ENCODE measurements at places on chromosomes 7 and 10. TPM values are rescaled to one million over a fixed set of nuclear protein-coding genes. Genes with fewer than 3 reads are reported as not detected.
A peak's percentile ranks its signal among the peaks of the same experiment; 100 is the strongest.

Gene EPHB6
- 12.2 TPM for total RNA-seq

Gene FIGNL1
- total RNA-seq, result 5.0 TPM

Gene FBXO24
- total RNA-seq, result 0.74 TPM

Gene EBLN1
- total RNA-seq, result not detected

Gene ANXA8
- 15.0 TPM for total RNA-seq

Gene GBX1
- total RNA-seq, result not detected

Gene ST8SIA6
- total RNA-seq, result 12.5 TPM

Gene COL17A1
- 0.32 TPM for total RNA-seq

Gene BTBD16
- 0.62 TPM for total RNA-seq

GRCh38 chr10:4333459-4333894, 492.5 kb upstream of the AKR1E2 start:
- DNase-seq, result no peak
- H3K4me1 ChIP-seq, result no peaks in the 10 kb centered on the region
- H3K27ac ChIP-seq, result no peak overlapping the region
- no peak overlapping the region for H3K4me3 ChIP-seq
- H3K36me3 ChIP-seq, result no peaks in the 10 kb centered on the region

GRCh38 chr7:26307226-26307625, 15.6 kb downstream of the SNX10 start:
- H3K36me3 ChIP-seq, result no peaks in the 10 kb centered on the region
- H3K27ac ChIP-seq, result peak overlapping the region; percentile 74
- H3K27me3 ChIP-seq, result peaks cover 4% of the 10 kb centered on the region
- no peak overlapping the region for H3K4me3 ChIP-seq
- peaks cover 25% of the 10 kb centered on the region for H3K4me1 ChIP-seq

GRCh38 chr7:75658802-75659201, 79.9 kb downstream of the HIP1 start:
- peak overlapping the region; percentile 46 for H3K27ac ChIP-seq
- DNase-seq, result no peak
- peaks cover 6% of the 10 kb centered on the region for H3K4me1 ChIP-seq
- peaks cover 7% of the 10 kb centered on the region for H3K36me3 ChIP-seq

DNA sequence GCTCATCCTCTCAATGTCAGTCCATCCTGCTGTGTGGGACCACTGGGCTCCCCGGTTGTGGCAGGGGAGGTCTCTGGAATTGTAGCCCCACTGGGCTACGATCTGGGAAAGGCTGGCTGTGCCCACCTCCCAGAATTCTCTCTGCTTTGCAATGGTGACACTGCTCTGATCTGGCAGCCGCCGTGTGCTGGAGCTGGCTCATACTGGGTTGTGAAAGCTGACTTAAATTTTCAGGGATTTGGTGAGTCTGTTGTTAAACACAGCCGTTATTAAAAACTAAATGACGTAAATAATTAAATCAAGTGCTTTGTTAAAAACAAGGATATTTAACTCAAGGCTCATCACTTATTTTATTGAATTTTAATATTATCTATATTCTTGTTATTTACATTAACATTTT, 160.0 kb downstream of the TAX1BP1 start:
- no peak for DNase-seq
- H3K36me3 ChIP-seq, result no peaks in the 10 kb centered on the region
- peaks cover 50% of the 10 kb centered on the region for H3K4me1 ChIP-seq
- H3K27me3 ChIP-seq, result no peaks in the 10 kb centered on the region
- no peak overlapping the region for H3K4me3 ChIP-seq

DNA sequence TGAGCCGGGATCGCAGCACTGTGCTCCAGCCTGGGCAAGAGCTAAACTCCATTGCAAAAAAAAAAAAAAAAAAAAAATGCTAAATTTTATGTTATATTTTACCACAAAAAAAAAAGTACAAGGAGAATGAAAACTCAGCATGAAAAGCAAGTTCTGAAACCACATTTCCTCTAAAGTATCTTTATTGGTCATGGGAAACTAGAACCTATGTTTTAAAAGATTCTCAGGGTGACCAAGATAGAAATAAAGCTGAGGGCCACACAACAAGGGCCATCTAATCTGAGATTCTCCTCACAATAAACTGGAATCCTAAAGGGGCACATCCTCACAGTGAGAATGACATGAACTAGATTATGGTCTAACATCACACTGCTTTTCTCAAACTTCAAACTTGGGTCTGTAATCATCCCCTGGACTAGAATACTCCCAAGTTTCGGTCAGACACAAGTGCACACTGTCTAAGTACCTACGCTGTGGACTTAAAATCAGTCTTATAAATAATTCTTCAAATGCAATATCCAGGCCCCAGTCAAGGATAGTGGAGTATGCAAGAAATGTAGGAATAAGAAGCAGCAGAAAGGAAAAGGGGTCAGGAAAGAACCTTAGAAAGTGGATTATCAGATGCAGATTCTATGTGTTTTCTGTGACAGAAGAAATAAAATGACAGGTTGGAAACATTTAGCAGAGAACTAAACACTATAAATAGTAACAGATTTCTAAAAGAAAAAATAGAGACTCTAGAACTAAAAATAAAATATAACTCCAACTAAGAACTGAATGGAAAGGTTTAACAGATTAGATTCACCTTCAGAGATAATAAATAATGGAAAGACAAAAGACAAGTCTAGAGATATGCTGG, 49.9 kb downstream of the COA1 start:
- DNase-seq, result no peak
- H3K36me3 ChIP-seq, result no peaks in the 10 kb centered on the region
- peaks cover 4% of the 10 kb centered on the region for H3K4me1 ChIP-seq
- H3K4me3 ChIP-seq, result no peak overlapping the region
- no peaks in the 10 kb centered on the region for H3K27me3 ChIP-seq

GRCh38 chr10:49735848-49736563, 26.1 kb downstream of the OGDHL start:
- no peaks in the 10 kb centered on the region for H3K36me3 ChIP-seq
- H3K4me3 ChIP-seq, result no peak overlapping the region
- no peaks in the 10 kb centered on the region for H3K4me1 ChIP-seq
- H3K27me3 ChIP-seq, result no peaks in the 10 kb centered on the region

- H3K4me1 ChIP-seq, result peaks cover 5% of the 10 kb centered on the region
- no peak for DNase-seq
- H3K36me3 ChIP-seq, result no peaks in the 10 kb centered on the region
These were observed 4.8 kb upstream of the RAPGEF5 start for GRCh38 chr7:22361795-22362194.

DNA sequence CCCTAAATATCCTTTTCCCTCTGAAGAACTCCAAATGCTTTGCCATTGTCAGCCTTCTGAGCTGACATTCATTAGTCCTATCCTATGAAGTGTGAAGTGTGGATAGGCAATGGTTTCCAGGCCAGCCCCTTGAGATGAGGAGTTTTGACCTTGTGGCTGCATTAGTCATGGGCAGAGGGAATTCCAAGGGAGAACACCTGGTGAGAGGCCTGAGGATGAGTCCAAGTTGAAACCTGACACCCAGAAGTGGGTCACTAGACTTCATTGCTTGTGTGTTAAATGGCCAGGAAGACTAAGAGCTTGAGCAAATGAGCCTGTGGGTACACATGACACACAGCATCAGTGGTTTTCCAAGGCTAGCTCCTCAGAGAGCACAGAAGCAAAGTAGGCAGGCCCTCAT, 260.8 kb downstream of the SKAP2 start:
- no peaks in the 10 kb centered on the region for H3K27me3 ChIP-seq
- no peak overlapping the region for H3K4me3 ChIP-seq
- no peak overlapping the region for H3K27ac ChIP-seq

DNA sequence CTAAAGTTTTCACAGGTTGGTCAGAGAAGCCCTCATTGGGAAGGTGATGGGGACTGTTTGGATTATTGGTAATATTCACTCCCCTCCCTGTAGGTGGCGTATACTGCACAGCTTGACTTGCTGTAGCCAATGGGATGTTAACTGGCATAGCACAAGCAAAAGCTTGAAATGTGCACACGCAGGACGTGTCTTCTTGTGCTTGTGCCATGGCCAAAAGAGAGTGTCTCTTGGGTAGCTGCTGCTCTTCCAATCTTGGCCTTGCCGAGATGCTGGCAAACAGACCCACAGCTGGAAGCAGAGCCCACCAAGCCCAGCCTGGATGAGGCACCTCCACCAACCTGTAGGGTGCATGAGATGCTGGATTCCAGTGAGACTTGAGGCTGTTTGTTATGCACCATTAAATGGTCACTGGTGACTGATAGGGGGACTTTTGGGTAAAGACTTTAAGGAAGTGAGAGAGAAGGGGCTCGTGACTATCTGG, 266.0 kb downstream of the GRID1 start:
- H3K4me3 ChIP-seq, result no peak overlapping the region
- H3K4me1 ChIP-seq, result no peaks in the 10 kb centered on the region
- H3K27ac ChIP-seq, result no peak overlapping the region
- H3K27me3 ChIP-seq, result no peaks in the 10 kb centered on the region
- no peak for DNase-seq

- no peaks in the 10 kb centered on the region for H3K36me3 ChIP-seq
- DNase-seq, result no peak
- no peaks in the 10 kb centered on the region for H3K27me3 ChIP-seq
These were observed 4.2 kb downstream of the LRRC27 start for GRCh38 chr10:132336064-132336746.

- no peak for DNase-seq
- H3K4me1 ChIP-seq, result no peaks in the 10 kb centered on the region
- H3K27me3 ChIP-seq, result no peaks in the 10 kb centered on the region
- no peaks in the 10 kb centered on the region for H3K36me3 ChIP-seq
These were observed 48.3 kb downstream of the LRGUK start for GRCh38 chr7:134175334-134176036.

DNA sequence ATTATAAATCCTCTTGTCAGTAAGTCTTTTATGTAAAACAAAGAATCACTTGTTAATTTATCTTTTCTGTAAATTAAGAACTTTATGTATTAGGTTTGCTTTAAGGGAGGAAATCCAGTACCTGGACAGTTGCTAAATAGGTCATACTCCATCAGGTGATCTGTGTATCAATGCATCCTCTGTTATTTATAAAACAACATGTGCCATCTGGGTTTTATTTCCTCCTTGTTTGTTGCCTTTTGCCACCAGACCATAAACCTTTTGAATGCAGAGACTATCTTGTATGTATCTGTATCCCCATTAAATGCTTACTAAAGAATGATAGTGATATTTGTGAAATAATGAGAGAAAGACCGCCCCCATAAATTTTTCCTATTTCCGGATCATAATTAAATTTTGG, 70.0 kb downstream of the SLC35B4 start:
- H3K36me3 ChIP-seq, result no peaks in the 10 kb centered on the region
- no peak overlapping the region for H3K27ac ChIP-seq
- H3K4me1 ChIP-seq, result no peaks in the 10 kb centered on the region
- no peak overlapping the region for H3K4me3 ChIP-seq
- DNase-seq, result no peak

GRCh38 chr10:33115738-33116719, 158.0 kb upstream of the ITGB1 start:
- H3K27ac ChIP-seq, result no peak overlapping the region
- no peaks in the 10 kb centered on the region for H3K27me3 ChIP-seq
- no peaks in the 10 kb centered on the region for H3K36me3 ChIP-seq
- peaks cover 37% of the 10 kb centered on the region for H3K4me1 ChIP-seq
- DNase-seq, result no peak

DNA sequence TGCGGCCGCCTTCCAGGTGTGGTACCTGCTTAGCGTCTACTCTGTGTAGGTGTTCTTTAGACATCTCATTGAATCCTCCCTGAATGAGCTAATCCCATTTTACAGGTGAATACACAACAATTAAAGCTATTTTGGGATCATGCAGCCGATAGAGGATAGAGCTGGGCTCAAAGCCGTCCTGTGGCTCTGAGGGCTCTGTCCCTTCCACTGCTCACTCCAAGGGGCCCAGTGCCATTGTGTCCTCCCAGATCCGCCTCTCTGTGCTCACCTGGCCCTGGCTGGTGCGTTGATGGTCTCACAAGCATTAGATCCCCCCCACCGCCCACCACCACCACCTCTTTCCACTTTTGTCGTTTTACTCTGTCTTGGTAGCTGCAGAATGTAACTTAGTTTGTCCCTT, 13.1 kb downstream of the NPTX2 start:
- no peak overlapping the region for H3K4me3 ChIP-seq
- no peaks in the 10 kb centered on the region for H3K36me3 ChIP-seq
- H3K27me3 ChIP-seq, result peaks cover 30% of the 10 kb centered on the region
- DNase-seq, result no peak

DNA sequence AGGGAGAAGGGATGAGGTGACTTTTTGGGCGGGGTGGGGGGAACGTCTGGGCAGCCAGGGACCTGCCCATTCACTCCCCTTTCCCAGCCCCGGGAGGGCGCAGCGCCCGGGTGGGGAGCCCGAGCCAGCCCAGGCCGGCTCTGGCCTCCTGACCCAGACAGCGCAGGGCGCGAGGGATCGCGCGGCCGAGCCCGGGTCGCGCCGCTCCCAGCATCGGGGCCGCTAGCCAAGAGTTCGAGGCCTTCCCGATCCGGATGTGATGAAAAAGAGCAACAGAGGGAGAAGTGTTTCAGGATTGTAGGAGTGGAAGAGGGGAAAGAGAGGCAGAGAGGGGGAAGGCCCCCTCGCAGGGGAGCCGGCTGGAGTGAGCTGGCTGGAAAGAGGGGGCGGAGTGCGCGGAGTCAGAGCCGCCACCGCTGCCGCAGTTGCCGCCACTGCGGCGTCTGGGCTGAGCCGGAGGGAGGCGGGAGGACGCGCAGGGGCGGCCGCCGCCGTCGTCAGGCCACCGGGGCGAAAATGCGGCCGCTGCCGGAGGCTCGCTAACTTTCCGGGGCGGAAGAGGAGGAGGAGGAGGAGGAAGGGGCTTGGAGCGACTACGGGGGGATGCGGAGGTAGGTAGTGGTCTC, at the start of gene MDFIC:
Gene MDFIC, plus strand, starts transcription at position 69 of the 626 bp plus-strand sequence. CDS start 940 bp downstream, outside the sequence.
- H3K27ac ChIP-seq, result peak within 1 kb of the TSS; percentile 89
- no peaks in the 10 kb centered on the region for H3K36me3 ChIP-seq
- H3K4me3 ChIP-seq, result peak within 1 kb of the TSS; percentile 86
- H3K4me1 ChIP-seq, result peaks cover 37% of the 10 kb centered on the region
- H3K27me3 ChIP-seq, result no peaks in the 10 kb centered on the region

- no peak for DNase-seq
- H3K4me3 ChIP-seq, result no peak overlapping the region
- no peaks in the 10 kb centered on the region for H3K27me3 ChIP-seq
- no peak overlapping the region for H3K27ac ChIP-seq
- H3K36me3 ChIP-seq, result peaks cover 39% of the 10 kb centered on the region
These were observed 26.5 kb downstream of the CTBP2 start for GRCh38 chr10:125133696-125134482.

DNA sequence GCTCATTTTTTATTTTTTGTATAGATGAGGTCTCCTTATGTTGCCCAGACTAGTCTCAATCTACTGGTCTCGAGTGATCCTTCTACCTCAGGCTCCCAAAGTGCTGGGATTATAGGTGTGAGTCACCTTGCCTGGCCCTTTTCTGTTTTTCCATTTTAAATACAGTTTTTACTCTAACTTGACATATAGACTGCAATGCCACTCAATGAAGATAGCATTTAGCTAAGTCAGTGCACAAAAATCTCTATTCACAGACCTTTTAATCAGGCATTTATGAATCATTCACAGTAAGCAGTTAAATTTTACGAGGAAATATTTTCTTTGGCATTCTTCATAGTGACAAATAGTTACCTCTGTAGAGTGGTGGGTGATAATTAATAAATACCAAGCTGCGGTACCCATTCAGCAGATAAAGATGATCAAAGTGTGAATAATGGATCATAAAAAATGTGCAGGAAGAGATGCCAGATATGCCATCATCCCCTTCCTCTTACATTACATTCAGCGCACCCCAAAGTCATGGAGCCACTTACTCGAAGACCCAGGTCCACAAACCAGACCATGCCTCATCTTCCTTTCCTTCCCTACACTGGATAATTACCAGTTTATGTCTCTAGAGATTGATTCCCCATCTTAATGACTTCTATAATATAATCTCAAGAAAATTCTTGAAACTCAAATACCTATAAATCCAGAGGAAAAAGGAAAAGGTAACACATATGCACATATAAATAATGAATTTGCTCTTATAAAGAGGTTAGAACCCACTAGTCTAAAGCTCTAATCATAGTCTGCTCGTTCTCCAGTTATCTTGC, 56.0 kb downstream of the UBE2H start:
- no peak overlapping the region for H3K4me3 ChIP-seq
- no peak for DNase-seq
- H3K36me3 ChIP-seq, result peaks cover 16% of the 10 kb centered on the region
- H3K27ac ChIP-seq, result no peak overlapping the region
- H3K27me3 ChIP-seq, result no peaks in the 10 kb centered on the region

Data from lower lobe of right lung (tissue), 2 donors.